MG63 (cell line): ENCODE measurements at places on chromosomes 16 and 17.
A peak's percentile ranks its signal among the peaks of the same experiment; 100 is the strongest.

- DNase-seq: peak; percentile 96
These were observed 3.0 kb downstream of the MT2A start for GRCh38 chr16:56611281-56611833.

DNA sequence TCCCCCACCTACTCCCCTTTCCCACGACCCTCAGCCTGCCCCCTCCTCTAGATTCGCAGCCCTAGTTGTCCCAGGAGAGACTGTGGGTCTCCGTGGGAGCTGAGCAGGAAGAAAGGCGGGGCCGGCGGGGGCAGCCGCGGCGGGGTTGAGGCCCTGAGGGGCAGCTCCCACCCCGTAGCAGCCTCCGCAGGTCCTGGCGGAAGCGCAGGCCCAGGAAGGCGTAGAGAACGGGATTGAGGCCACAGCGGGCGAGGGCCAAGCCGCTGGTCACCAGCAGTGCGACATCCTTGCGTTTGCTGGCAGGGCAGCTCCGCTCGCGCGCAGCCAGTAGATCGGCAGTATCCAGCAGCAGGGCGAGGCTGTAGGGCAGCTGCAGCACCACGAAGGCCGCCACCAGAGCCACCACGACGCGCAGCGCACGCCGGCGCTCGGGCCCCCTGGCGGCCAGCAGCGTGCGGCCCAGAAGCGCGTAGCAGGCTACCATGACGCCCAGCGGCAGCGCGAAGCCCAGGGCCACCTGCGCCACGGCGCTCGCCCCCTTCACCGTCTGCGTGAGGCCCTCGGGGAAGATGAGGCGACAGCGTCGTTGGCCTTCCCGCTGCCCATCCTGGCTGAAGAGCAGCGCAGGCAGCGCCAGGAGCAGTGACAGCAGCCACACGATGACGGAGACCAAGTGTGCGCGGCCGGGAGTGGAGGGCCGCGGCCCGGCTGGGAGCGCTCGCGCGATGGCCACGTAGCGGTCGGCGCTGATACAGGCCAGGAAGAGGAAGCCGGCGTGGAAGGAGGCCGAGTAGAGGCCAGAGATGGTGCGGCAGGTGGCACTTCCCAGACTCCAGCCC is 1.9 kb downstream of the CCR10 start:
- peak; percentile 65 for DNase-seq

- DNase-seq: peak; percentile 23
These were observed 38.2 kb downstream of the MARF1 start for GRCh38 chr16:15604460-15605440.

GRCh38 chr17:17560167-17560566 is 31.3 kb downstream of the PEMT start:
- no peak for DNase-seq

DNA sequence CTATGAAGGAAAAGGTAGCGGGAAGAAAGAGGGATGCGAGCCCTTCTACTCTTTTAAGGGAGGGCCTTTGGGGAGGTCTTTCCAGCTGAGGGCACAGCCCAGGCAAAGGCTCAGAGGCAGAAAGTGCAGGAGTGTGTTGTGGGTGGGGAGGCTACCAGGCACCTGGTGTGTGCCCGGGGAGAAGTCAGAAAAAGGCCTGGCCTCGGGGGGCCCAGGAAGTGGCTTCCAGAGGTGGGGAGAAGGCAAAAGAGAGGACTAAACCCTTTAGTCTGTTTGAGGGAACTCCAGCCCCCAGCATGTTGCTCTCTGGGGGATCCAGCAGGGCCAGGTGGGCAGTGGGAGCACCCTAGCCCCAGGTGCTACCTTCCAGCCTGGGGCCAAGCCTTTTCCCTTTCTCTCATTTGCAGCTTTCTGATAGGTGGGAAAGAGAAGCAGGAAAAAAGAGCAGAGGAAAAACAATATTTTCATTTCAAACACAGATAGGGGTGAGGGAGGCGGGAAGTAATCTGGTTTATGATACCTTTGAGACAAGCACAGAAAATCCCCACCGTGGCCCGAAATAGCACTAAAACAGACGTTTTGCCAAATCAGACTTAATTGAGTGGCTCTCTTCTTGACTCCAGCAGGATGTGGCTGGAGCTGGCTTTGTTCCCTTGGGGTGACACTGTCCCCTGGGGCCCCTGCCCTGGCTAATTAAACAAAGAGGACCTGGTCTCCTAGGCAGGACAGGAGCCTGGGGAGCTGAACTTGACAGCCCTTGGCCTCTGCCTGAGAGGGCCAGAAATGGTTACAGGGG is 10.4 kb downstream of the RAI1 start:
- no peak for DNase-seq

DNA sequence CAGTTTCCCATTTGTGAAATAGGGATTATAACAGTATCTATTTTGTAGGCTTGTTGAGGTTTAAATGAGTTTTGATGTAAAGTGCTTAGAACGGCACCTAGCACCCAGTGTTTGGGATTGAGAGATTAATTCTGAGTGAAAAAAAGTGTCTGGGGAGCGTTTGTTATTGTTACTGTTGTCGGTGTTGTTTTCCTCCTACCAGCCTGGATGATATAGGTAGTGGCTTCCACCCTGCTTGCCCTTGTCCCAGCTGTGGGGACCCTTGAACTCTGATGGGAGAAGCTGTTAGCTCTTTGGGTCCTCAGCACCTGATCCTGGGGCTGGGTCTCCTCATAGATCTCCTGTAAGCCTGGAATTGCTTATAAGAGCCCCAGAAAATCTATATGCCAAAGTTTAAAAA is 4.9 kb downstream of the FMNL1 start:
- DNase-seq: no peak

DNA sequence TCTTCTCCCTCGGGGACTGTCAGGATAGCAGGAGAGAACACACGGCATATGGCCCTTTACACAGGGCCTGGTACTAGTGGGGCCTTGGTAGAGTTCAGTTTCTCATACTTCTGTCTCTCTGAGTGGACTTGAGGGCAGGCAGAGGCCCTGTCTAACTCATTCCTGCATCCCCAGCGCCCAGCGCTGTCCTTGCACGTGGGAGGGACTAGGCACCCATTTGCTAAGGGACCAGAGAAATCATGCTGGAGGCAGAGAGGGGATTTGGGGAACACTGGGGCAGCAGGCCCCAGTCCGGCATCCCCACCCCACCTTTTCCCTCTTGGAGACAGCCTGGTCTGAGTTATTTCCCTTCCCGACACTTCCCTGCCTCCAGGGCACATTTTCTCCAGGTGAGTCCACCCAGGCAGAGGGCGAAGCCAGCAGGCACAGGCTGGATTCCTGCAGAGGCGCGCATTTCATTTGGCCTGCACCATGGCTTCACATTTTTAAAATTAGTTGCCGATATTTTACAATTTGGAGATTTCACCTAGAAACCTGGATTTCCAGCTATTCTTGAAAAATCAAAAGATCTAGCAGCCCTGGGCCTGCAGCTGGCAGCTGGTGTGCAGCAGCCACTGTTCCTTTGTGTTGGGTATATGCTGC is 9.7 kb upstream of the NKD1 start:
- DNase-seq: no peak
